ENCODE measurements at places on chromosomes 2 and 18.
A peak's percentile ranks its signal among the peaks of the same experiment; 100 is the strongest.

DNA sequence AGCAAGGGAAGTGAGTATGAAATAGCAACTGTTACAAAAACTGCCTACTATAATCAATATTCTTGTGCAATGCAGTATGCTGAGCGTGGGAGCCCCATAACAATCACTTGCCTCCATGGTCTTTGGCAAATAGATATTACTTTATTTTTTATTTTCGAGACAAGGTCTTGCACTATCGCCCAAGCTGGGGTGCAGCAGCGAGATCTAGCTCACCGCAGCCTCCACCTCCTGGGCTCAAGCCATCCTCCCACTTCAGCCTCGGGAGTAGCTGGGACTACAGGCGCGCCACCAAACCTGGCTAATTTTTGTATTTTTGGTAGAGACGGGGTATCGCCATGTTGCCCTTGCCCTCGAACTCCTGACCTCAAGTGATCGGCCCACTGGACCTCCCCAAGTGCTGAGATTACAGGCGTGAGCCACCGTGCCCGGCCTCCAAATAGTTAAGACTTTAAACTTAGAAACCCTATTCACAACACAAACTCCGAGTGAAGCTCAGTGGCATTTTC lies 1.2 kb upstream of the CCNT2 start:
- DNase-seq: no peak

GRCh38 chr2:113834051-113834730 lies 55.7 kb upstream of the ACTR3 start:
- DNase-seq: no peak

DNA sequence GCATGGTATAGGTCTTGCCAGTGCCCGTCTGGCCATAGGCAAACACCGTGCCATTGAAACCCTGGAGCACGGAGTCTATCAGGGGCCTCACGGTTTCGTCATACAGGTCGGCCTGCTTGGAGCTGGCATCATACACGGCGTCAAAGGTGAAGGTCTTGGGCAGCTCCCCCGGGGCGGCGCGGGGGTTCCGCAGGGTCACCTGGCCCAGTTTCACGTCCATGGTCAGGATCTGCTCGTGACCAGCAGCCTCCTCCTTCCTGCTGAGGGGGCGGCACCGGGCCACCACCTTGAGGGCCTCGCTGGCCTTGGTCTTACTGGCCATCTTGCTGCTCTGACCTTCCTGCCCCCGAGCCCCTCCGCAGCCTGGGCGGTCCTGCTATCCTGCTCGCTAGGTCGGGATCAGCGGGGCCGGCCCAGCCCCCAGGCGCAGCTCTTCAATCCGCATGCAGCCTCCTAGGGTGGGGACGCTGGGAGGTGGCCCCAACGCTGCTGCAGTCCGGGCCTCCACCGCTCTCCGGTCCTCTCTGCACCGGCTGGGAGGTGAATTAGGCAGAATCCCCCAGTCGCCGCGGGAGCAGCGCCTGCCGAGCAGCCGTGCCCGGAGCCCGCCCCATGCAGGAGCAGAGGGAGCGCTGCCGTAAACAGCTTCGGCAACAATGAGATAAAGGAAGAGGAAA lies 563 bp downstream of the KIF3C start:
- peak; percentile 35 for DNase-seq

DNA sequence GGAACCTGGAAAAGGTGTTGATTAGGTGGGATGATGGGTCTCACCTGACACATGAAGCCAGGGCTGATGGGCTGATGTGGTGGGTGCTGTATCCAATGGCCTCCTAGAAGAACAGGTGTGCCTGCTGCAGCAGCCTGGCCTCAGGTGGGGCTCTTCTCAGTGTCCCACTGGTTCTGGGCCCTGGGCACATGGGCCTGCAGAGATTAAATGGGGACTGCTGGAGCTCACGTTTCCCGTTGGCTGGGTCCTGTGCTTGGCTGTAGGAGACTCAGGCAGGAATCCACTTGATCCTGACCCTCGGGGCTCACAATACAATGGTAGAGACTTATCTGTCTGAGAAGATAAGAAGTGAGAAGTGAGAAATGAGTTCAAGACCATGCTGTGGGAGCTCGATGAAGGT lies 170.9 kb downstream of the KCNS3 start:
- DNase-seq: no peak

- DNase-seq: no peak
Measured at GRCh38 chr2:12333293-12333692, 383.4 kb upstream of the TRIB2 start.

DNA sequence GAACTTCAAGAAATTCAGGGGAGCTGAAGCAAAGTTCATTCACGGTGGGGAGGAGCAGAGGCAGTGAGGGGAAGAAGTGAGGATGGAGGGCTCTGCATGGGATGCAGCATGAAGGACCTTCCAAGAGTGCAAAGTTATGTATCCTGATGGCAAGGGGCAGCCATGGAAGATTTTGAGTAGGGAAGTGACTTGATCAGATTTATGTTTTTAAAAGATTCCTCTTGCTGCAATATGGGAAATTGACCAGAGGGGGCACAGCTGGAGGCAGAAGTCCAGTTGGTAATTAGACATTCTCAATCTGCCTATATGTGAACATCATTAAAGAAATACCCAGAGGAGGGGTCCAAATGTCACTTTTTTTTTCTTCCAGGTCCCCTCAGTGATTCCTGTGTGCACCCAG lies 21.5 kb upstream of the ANXA4 start:
- peak; percentile 54 for DNase-seq

DNA sequence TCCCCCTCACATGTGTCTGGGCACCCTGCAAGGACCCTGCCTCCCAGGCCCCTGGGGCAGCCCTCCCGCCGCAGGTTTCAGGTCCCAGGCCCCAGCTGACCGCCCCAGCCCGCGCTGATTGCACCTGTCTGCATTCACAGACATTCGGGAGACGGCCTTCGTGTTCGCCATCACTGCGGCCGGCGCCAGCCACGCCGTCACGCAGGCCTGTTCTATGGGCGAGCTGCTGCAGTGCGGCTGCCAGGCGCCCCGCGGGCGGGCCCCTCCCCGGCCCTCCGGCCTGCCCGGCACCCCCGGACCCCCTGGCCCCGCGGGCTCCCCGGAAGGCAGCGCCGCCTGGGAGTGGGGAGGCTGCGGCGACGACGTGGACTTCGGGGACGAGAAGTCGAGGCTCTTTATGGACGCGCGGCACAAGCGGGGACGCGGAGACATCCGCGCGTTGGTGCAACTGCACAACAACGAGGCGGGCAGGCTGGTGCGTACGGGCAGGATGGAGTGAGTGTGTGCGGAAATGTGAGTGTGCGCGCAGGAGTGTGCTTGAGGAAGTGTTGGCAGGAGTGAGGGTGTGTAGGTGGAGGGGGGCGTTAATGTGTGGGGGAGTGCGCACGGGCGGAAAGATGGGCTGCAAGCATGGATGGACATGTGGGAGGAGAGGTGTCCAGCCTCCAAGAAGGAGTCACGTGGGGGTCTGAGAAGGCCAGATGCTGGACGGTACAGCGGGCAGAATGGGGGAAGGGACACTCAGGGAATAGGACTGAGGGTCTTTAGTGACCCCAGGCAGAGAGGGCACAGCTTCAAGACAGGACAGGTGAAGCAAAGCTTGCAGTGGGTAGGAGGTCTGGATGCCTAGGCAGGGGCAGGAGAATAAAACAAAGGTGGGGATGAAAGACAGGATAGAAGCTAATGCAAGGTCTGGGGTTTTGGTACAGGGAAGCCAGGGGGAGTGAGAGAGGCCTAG lies 9.0 kb upstream of the WNT10A start:
- DNase-seq: no peak

DNA sequence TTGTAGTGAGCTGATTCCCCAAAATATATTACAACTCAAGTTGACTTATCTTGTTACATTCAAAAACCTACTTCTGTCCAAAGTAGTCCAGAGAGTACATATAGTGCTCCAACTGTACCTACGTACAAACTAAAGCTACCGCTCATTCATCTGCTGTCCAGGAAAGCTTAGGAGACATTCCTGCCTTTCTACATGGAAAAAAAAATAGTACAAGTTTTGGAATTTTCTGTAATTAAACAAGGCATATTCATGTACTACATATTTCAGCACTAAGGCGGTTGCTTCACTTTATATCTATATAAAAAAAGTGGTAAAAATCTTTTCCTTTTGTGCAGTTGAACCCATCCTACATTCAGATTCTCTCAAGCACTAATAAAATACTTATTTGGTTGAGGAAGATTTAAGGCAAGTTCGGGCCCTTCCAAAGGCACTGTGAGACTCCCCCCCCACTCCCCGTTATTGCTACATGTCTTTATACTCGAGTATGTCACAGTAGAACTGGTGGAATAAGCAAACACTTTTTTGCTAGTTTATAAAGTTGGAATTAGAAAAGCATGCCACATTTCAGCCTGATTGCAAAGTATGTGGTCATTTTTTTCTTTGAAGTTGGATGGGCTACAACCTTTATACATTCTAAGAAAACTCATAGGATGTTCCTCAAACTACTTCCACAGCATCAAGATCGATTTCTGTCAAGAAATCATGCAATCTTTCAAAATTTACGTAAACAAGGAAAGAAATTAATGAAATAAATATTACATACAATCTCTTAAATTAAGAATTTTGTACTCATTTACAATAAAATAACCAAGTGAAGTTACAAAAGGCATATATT lies 3.7 kb downstream of the ZFP36L2 start:
- peak; percentile 54 for DNase-seq

- no peak for DNase-seq
Measured at GRCh38 chr2:170651624-170652325, 63.4 kb upstream of the SP5 start.

- peak; percentile 95 for DNase-seq
Measured at GRCh38 chr18:415617-416612, 84.6 kb downstream of the COLEC12 start.

DNA sequence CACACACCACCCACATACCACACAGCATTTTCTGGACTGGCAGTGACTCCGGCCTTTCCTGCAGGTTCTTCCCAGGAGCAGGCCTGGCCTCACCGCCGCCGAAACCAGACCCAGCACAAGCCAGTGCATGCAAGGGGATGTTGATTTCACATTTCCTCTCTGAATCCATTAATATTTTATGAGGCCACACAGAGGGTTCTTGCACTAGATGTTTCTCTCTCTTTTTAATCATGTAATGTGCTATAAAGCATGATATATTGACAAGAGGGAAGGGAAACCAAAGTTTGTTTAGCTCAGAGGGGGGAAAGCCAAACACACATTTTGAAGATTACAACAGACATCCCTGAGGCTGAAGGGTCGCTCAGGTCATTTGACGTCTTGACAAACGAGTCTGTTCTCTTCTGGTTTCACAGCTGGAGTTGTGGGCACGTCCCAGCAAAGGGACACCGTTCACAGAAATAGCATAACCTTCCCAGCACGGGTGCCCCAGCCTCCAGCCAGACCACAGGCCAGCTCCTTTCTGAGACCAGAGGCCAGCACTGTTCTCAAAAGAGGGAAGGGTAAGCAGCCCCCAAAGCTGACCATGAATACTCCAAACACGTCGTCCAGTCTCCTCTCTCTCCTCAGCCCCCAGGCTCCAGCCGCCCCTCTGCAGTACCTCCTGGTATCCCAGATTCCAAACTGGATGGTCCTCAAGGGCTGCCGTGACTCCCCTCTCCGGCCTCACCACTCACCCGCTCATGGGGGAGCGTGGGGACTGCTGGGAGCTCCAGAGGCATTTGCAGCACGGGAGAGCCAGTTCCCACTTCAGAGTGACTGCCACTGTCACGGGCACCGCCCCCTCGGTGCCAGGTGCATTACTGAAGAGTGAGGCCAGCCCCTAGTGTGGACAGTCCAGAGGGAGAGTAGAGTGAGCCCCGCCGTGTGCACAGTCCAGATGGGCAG lies 340.3 kb upstream of the SALL3 start:
- no peak for DNase-seq

- no peak for DNase-seq
Measured at GRCh38 chr2:160157861-160158829, 41.9 kb downstream of the ITGB6 start.

- no peak for DNase-seq
Measured at GRCh38 chr2:96591494-96591893, 46.6 kb downstream of the KANSL3 start.

GRCh38 chr2:7891312-7891711 lies 790.5 kb upstream of the ID2 start:
- DNase-seq: no peak

DNA sequence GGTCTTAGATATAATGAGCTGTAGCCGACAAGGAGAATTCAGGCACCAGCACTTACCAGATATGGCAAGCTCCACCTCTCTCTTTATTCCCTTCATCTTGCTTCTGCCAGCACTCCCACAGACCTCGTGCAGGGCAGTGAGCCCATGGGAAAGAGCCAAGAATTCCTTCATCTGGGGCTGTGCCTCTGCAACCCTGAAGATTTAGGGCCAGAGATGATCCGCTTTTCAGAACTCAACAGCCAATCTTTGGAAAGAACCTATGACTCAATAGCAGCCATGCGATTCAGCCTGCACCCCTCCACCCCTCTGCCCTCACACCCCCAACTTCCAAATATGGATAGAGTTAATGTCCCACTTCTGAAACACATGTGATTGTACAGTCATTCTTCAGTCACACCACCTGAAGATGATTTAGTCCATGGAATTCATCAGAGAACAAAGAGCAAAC lies 533.7 kb upstream of the TNP1 start:
- DNase-seq: peak; percentile 67

- DNase-seq: no peak
Measured at GRCh38 chr18:76370201-76370600, 124.8 kb downstream of the ZNF516 start.

GRCh38 chr2:62335612-62336011 lies 139.7 kb downstream of the B3GNT2 start:
- no peak for DNase-seq

DNA sequence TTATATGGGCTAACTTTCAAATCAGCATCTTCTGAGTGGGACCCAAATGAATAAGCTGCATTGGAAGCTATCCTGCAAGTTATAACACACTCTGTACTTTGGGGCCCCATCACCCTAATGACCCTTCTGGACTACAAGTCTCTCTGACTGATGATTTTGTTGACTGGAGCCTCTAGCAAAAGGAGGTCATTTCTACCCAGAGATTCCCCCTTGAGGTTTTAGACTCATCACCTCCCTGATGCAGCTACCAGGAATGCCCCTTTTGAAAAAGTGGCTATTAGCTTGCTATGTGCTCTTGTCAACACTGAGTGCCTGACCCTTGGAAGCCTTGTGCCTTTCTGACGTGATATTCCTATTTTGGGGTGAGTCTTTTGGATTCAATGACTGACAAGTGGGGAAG lies 54.5 kb upstream of the NEMP2 start:
- DNase-seq: no peak

GRCh38 chr2:210172219-210172575 lies 988 bp upstream of the KANSL1L start:
- peak; percentile 24 for DNase-seq

Measured in ELR (cell line).